ENCODE measurements at places on chromosomes 2 and 18. TPM values are rescaled to one million over a fixed set of nuclear protein-coding genes. Genes with fewer than 3 reads are reported as not detected.

KIAA2012 gene
- not detected for total RNA-seq

SKOR2 gene
- total RNA-seq, result not detected

PSMA8 gene
- not detected for total RNA-seq

ACMSD gene
- not detected for total RNA-seq

CBLN2 gene
- total RNA-seq, result 0.06 TPM

ERMN gene
- total RNA-seq, result not detected

WNT6 gene
- total RNA-seq, result 0.31 TPM

FBXO36 gene
- 1.4 TPM for total RNA-seq

RNU2-63P gene
- not detected for total RNA-seq

SEMA4F gene
- 12.2 TPM for total RNA-seq

LIMS3 gene
- total RNA-seq, result not detected

GCKR gene
- total RNA-seq, result 0.36 TPM

All from A549 treated with GW870086 at 1 μM for 4 hours (cell line).